ENCODE measurements at places on chromosomes 11 and 22.

- no peak for DNase-seq
Measured at GRCh38 chr11:111724615-111725129, 41.5 kb downstream of the PPP2R1B start.

DNA sequence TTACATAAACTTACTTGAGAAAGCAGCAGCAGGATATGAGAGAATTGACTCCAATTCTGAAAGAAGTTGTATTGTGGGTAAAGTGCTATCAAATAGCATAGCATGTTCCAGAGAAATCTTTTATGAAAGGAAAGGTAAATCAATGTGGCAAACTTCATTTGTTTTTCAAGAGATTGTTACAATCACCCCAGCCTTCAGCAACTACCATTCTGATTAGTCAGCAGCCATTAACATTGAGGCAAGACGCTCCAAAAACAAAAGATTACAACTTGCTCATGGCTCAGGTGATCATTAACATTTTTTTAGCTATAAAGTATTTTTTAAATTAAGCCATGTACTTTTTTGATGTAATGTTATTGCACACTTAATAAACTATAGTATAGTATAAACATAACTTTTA is 357.2 kb downstream of the TMEM135 start:
- no peak for DNase-seq

DNA sequence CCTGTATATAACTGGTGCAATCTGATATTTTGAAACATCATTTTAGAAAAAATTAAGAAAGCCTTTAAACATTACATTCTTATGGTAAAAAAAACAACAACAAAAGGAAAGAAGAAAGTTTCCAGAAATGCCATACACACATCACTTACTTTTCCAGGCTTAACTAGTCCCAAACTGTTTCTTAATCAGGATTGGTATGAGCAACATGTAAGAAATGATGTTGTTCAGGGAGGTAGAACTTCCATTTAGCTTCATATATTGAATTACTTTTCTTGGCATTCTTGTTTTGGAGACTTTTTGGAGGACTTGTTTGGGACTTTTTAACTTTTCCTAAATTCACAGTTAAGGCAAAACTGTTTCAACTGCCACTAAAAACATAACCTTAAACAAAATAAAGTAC is 791.5 kb downstream of the METTL15 start:
- DNase-seq, result no peak

- no peak for DNase-seq
Measured at GRCh38 chr11:33989461-33989860, 62.1 kb upstream of the CAPRIN1 start.

GRCh38 chr11:4115128-4115527 is 20.5 kb downstream of the RRM1 start:
- no peak for DNase-seq

DNA sequence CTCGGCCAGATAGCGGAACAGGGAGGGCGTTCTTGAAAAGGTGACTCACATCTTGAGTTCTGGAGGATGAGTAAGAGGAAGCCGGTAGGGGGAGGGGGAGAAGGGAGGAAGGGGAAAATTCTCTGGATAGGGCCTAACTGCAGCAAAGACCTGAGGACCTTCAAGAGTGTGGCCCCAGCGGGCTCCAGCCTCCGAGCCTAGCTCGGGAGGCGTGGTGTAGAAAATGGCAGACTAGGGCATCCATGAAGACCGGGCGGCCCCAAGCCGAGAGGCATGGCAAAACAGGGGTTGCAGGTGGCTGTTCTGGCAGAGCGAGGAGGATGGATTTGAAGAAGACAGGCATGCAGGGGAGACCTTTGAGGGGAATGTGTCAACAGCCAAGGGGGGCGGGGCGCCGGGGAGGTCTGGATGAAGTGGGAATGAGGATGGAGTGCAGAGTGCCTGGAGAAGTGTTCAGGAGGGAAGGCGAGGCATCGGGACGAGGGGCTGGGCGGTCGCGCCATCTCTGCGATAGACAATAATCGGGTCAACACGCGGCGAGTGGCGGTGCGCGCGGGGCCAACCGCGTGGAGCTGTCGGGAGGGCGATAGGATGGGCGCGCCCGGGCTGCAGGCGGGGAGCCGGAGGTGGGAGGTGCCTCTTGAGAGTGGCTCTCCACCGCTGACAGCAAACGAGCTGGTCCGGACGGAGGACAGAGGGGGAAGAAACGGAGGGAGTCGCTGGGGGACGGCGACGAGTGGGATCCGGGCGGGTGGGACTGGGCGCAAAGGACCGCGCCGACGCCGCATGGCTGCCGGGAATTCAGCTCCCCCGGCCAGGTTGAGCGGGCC is 40.0 kb upstream of the CREB3L1 start:
- DNase-seq, result peak; percentile 48

DNA sequence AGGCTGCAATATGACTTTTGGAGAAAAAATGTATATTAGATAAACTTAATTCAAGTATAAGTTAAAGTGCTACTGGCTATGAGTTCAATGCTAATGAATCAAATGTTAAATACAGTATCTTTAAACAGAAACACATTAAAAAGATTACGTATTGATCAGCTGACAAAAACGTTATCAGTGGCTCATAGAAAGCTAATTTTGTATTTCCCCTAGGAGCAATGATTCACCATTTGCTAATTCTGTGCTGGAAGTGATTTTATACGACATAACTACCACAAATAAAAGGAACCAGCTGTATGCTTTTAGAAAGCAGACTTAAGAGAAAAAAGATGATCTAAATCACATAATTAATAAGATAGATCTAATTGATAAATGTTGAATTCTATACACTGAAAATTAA is 43.6 kb downstream of the MRE11 start:
- no peak for DNase-seq

GRCh38 chr11:46675288-46675851 is 25.0 kb downstream of the ARHGAP1 start:
- DNase-seq, result peak; percentile 7

GRCh38 chr11:124900464-124900863 is 2.8 kb upstream of the ROBO4 start:
- no peak for DNase-seq

DNA sequence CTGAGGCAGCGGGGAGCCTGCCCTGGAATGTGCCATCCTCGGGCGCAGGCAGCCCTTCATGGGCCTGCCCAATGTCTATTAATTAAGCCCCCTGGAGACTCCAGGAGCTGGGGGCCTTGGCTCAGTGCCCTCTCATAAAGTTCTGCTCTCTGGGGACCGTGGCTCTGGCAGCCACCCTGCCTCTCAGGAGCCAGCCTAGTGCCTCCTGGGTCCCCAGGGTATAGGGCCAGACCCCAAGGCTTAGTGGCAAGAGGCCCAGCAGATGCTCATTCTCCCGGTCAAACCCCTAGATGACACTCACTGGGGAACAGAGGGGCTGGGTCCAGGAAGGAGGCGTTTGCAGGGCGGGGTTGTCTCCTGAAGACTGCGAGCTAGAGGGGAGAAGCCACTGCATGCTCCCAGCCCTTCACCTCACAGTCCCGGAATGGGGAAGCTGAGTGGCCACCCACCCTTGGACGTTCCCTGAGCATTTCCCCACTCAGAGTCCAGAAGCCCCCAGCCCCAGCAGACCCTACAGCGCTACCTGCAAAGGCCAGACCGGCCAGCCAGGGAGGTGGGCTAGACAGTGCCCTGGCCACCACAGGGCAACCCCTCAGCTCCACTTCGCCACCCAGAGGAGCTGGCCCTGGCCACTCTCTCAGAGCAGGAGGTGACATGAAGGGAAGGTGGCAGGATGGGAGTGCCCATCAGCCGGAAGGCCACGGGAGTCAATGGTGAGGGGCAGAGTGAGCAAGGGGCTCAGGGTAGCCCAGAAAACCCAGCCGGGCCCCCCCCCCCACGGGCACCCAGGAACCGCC is 83.0 kb downstream of the CDKN1C start:
- no peak for DNase-seq

DNA sequence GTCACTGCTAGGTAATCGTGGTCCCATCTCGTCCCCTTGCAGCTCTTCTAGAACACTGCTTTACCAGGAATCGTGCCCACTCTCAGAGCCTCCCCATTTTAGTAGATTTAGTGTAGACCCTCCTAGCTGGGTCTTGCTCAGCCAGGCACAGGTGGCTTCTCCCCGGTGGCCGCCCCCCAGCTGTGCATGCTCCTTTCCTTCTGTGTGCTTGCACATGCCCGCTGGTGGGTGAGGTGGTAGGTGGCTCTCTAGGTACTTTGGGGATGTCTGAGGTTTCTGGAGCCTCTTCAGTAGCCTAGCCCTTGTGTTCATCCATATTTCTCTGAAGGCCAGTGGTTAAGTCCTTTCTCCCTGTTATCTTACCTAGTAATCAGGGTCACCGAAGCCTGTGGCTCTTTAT is 5.6 kb downstream of the TUB start:
- DNase-seq, result no peak

- DNase-seq, result no peak
Measured at GRCh38 chr22:43867839-43868635, 5.7 kb upstream of the SULT4A1 start.

DNA sequence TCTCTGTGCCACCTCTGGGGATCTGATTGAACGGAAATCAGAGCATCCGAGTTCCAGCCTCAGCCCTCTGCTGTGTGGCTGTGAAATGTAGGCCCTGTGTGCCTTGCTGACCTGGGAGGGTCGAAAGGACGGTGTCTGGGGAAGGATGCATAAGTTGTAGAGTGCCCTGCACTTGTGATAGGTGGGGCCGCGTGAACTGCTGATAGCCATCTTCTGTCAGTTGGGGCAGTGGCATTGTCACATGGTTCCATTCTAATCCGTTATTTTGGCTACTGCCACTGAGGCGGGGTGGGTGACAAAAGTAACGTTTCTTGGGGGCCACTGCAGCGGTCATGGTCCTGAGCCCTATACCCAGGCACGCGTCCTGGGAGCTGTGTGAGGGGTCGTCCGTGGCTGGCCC is 63.4 kb downstream of the LRP5 start:
- no peak for DNase-seq

GRCh38 chr22:32743046-32743445 is 58.5 kb upstream of the TIMP3 start:
- DNase-seq, result no peak

- no peak for DNase-seq
Measured at GRCh38 chr22:42676059-42676607, 26.9 kb upstream of the CYB5R3 start.

- DNase-seq, result no peak
Measured at GRCh38 chr11:44570411-44571155, 5.1 kb downstream of the CD82 start.

DNA sequence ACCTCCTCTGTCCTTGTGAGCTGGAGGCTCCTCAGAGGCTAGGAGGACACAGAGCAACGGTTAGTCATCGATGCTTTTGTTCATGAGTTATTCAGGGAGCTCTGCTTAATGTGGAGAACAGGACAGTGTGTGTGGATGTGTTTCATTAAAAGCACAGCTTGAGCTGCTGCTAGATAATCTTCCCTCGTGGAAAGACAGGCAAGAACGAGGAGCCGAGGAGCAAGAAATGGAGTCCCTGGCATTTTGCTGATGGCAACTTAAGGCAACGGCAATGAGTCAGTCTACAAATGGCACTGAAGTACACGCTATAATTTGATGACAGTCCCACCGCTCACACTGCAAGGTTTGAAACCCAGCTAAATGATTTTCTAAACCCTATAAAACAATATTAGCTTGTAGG is 106.2 kb downstream of the IGLL1 start:
- DNase-seq, result no peak

DNA sequence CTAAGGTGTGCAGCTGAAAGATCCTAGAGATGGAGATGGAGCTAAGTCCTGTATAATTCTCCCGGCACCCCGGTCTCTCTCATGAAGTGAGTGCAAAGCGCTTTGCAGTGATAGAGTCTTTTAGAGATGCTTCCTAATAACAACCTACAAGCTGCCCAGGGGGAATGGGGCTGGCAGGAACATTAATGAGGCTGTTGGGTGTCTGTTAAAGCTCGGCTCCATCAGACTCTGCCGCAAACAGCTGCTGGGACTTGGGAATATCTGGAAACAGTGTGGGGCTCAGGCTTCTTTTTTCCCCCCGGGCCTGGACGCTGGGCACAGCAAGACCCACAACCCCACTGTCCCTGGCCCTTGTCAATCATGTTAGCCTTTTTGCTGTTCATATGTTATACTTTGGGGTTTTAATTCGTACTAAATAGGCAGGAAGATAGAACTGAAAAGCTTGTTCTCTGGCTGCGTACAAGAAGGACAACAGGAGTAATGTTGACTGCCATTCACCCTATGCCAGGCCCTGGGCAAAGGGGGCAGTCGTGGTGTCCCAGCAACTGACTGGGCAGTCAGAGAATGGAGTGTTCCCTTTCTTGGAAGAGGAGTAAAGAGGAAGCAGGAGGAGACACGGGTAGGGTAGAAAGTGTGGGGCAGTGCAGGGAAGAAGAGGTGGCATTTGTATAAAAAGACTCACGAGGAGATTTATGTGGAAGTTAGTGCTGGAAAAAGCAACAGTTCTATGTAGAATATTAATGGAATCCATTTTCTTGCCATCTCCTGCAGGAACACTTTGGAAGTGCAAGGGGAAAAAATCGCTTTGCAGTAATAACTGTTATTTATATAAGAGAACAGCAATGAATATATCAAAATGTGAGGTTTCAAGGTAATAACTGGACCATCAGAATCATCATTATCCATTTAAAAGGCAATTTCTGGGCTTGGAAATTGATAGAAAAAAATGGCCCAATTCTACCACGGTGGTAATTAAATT is 232.8 kb downstream of the GRIK4 start:
- DNase-seq, result no peak

DNA sequence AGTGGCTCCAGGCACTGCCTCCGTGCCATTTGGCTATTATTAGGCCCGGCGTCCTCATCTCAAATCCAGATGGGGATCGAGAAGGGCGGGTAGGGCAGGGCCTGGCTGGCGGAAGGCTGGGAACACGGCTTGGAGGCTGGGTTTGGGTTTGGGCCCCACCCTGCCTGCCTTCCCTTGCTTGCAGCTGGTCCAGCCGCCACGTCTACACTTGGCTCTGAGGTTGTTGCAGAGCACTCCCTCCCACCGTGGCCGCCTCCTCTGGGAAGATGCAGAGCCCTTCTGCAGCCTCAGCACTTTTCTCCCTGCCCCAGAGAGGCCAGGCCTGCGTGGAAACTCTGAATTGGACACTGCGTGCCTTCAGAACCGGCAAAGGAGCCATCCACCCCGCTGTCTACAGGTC is 5.2 kb upstream of the SMTN start:
- DNase-seq, result no peak

- no peak for DNase-seq
Measured at GRCh38 chr11:44957040-44957515, 6.4 kb upstream of the TP53I11 start.

DNA sequence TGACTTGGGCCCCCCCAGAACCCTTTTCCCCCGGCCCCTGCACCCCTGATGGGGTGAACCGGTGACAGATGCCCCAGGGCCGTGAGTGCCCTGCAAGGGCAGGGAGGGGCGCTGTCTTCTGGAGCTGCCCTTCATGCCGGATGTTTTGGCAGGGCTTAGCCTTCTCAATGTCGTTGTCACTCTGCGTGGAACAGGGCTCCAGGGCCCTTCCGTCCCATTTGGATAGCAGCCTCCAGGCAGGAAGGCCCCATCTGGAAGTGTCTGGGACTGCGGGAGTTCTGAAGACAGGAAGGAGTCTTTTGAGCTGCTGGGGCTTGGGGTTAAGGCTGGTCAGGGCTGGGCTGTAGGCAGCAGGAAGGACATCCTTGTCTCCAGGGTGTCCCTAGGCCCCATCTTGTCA is 4.6 kb downstream of the FRMD8 start:
- DNase-seq, result no peak

GRCh38 chr11:3094223-3094824 is 37.1 kb upstream of the CARS1 start:
- no peak for DNase-seq

All from CD4-positive, alpha-beta T cell treated with Interleukin-10 for 1 hour (primary cell).